WERI-Rb-1 (cell line): ENCODE measurements at places on chromosomes 7 and 10.

- DNase-seq: peak; percentile 58
These were observed 34.1 kb downstream of the LRRC20 start for GRCh38 chr10:70348228-70348850.

GRCh38 chr7:142868986-142869415, 14.1 kb downstream of the EPHB6 start:
- DNase-seq: no peak

DNA sequence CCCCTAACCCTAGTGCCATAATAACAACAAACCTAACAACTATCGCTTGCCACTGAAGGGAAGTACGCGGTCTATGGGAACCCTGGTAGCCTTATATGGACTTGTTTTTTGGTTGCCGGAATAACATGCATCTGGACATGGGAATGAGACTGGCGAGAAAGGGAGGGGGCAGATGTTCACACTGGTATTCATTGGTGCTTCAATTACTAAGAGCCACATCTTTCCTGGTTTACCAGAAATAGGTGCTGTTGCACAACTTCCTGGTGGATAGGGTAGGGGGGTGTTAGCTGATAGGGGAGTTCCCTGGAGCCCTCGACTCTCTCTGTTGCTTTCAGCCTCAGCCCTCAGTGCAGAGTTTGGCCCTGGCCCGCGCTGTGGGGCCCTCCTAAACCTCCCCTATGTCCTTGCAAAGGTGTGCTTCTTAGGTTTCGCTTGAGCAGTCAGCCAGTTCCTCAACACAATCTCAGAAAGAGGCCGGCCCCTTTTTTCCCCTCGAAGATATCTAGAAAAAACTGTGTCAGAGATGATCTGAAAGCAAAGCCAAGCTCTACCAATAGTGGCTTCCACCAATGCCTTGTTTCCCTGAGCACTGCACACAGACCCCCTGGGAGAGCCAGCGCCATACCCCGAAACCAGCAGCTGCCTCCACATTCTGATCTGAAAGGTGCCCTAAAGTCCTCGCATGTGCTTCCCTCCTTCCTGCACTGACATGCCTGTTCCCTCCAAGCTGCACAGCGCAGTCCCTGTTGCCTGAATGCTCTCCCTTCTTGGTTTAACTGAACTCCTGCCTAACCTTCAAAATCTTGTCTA, 13.5 kb downstream of the TBXAS1 start:
- no peak for DNase-seq

- no peak for DNase-seq
These were observed 175.9 kb downstream of the NEURL1 start for GRCh38 chr10:103669243-103669929.

GRCh38 chr10:93670372-93670771, 32.0 kb downstream of the FRA10AC1 start:
- no peak for DNase-seq

DNA sequence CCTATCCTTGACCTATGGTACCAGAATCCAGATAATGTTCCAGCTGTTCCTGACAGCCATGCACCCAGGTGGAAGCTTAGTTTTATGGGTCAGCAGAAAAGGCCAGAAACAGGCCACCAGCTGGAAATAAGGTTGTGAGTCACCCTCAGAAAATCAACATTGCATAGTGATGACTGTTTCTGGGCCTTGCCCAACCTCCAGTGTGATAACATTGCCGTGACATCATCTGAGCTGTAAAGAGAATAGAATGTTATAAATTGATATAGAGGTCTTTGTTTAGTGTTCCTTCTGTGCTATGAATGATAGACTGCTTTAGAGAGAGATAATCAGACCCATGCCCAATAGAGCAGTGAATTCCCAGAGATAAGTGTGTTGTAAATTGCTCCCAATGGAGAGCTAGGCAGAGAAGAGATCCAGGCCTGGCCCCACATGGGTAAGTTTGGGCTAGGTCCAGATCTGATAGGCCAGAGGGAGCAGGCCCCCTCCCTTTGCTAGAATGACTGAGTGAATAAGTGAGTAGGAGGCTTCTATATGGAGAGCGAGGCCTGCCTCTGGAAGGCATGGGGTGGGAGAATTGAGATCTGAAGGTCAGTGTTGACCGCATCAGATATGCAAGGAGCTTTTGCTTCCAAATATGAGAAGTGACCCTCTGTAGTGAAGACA, 14.2 kb upstream of the HPS1 start:
- DNase-seq: no peak

GRCh38 chr10:650441-650851, 39.0 kb downstream of the DIP2C start:
- no peak for DNase-seq

DNA sequence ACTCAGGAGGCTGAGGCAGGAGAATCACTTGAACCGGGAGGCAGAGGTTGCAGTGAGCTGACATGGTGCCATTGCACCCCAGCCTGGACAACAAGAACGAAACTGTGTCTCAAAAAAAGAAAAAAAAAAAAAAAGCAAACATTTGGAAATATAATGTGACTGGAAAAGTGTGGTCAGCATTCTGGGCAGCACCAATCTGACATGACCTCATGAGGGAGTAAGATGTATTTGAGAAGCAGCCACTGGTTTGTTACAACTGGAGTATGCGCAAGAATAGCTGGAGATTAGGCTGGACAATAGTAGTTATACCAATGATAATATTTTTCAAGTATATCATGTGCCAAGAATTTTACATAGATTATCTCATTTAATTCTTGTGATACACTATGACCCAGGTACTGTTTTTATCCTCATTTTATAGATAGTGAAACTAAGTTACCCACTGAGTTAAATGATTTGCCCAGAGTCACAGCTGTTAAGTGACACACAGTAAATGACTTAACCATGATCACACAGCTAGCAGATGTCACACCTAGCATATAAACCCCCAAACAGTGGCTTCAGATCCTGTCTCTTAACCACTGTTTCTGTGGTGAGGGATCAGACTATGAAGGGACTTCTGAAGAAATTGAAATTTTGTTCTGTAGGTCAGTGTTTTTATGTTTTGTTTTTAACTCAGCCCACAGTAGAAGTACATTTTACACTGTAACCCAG, 11.1 kb downstream of the MCU start:
- DNase-seq: no peak

DNA sequence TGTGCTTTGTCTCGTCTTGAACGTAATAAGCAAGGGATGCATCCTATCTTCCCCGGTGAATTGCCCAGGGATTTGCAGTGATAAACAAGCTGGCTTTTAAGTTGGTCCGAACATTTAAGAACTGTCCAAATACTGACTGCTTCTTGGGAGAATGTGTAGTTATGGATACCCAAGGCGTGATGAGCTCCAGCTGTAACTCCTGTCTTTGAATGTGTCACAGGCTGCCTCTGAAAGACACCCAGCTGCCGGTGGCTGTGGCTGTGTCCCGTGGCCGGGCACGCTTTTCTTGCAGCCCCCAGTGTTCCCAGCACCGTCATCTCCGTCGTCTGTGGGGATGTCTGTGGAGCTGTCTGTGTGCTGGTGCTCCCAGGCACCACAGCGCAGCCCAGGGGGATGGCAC, 118.1 kb downstream of the GLRX3 start:
- no peak for DNase-seq

- DNase-seq: no peak
These were observed 1.5 kb upstream of the KCTD7 start for GRCh38 chr7:66627151-66627681.

DNA sequence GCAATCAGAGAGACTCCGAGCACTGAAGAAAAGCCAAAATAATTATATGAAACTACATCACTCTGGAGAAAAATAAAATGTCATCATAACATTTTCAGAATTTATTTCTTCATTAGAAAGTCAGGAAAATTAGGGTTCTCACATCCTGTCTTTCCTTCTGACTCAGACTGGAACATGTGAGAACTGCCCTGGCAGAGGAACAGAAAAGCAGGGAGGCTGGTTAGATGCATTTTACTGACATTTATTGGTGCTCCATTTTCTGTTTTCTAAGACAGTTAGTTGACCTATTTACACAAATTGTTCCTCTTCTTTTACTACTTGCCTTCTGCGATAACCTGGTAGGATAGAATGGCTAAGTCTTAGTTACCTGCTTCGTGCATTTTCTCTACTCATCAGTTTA, 58.6 kb upstream of the ANK3 start:
- no peak for DNase-seq

GRCh38 chr10:22615101-22615500, 99.3 kb downstream of the PIP4K2A start:
- DNase-seq: no peak

GRCh38 chr10:664893-665292, 24.6 kb downstream of the DIP2C start:
- no peak for DNase-seq

GRCh38 chr10:3570131-3570729, 214.8 kb downstream of the KLF6 start:
- DNase-seq: no peak

- DNase-seq: no peak
These were observed 229.9 kb downstream of the KIAA1217 start for GRCh38 chr10:24438800-24439199.

DNA sequence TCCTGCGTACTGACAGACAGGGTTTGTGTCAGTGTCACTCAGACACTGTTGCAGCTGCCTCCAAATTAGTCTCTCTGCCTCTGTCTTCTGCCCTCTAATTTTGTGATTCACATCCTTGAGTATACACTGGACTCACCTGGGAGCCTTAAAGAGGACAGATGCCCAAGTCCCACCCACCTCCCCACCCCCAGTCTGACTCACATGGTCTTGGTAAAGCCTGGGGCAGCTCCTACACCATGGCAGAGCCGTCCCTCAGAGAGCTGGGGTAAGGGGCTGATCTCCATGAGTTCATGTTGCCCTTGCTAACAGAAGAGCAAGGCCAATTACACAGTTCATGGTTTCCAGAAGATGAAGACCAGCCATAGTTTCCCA, 197.6 kb upstream of the STK17A start:
- DNase-seq: no peak

DNA sequence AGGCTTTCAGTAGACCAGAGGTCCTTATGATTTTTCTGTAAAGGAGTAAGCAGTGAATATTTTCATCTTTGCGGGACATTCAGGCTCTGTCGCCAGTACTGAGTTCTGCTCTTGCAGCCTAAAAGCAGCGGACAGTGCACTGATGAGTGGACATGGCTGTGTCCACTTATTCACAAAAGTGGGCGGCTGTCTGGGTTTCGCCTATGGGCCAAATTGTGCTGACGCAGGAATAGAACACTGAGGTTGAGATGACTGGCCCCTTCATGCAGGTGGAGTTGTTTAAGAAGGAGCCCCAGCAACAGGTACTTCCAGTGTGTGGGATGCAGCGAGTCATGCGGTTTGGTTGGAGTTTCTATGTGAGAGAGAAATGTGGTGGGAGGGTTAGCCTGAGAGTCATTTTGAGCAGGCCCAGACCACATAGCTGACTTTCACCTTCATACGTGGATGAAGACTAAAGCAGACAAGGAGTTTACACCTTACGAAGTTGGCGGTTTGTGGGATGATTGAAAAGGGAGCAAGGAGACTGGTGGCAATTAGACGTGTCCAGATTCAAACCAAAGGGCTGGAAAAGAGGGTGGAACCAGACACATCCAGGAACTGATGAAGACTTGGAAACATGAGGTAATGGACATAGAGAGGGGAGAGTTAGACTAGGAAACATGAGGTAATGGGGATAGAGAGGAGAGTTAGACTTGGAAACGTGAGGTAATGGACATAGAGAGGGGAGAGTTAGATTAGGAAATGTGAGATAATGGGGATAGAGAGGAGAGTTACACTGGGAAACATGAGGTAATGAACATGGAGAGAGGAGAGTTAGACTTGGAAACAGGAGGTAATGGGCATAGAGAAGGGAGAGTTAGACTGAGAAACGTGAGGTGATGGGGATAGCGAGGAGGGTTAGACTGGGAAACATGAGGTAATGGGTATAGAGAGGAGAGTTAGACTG, 38.2 kb downstream of the WDR37 start:
- no peak for DNase-seq

DNA sequence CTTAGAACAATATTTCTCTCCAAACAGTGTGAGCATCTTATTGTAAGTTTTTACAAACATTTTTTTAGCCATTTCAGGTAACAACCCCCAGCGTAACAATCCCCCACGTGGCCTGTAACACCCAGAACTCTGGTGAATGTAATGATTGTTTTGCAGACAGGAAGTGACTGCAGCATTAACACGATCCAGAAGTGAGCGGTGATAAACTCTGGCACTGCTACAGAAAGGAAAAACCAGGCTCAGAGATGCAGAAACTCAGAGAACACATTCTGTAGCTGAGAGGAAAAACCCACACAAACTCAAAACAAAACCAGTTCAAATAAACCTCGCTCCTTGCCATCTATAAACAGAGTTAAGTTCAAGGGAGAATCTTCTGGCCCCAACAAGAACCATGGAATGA, 285.7 kb downstream of the FGFR2 start:
- DNase-seq: no peak

DNA sequence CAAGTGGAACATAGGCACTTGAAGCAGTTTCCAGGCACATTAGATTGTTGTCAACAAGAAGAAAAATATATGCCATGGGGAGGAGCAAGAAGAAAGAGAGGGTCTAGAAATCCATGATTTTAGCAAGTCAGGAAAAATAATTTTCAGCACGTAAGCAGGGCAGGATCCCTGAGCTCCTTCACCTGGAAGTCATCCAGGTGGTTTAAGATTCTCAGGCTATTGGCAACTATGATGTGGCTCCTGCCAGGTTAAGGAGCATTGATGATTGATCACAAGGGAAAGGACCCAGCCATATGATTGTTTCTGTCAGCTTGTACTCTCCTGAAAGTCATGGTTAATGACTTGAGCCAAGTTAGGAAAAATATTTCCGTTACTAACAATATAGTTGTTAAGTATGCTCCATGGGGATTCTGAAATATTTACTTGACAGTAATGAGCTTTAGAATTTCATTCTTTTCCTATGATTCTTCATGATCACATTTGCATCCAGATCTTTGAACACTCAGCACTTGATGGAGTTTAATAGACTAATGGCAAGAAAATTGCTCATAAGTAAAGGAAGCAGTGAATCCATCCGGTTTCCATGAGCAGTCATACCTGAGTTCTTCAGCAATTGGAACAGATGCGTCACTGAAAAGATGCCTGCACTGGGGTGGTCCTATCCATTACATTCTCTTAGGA, 209.1 kb downstream of the BICC1 start:
- DNase-seq: no peak

DNA sequence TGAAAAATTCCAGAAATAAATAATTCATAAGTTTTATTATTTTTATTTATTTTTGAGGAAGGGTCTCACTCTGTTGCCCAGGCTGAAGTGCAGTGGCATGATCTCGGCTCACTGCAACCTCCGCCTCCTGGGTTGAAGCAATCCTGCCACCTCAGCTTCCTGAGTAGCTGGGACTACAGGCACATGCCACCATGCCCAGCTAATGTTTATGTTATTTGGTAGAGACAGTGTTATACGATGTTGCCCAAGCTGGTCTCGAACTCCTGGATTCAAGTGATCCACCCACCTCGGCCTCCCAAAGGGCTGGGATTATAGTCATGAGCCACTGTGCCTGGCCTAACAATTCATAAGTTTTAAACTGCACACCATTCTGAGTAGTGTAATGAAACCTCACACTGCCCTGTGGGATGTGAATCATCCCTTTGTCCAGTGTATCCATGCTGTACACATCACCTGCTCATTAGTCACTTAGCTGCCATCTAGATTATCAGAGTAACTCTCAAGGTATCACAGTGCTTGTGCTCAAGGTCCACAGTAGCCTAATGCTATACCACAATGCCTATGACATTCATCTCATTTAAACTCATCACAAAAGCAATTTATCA, 17.9 kb downstream of the RTKN2 start:
- no peak for DNase-seq

- no peak for DNase-seq
These were observed 210.0 kb upstream of the PPP2R2D start for GRCh38 chr10:131690805-131691239.
